ENCODE measurements at places on chromosomes 5 and 9.

- DNase-seq, result no peak
These were observed 49.2 kb upstream of the PTPRD start for GRCh38 chr9:10661994-10662393.

DNA sequence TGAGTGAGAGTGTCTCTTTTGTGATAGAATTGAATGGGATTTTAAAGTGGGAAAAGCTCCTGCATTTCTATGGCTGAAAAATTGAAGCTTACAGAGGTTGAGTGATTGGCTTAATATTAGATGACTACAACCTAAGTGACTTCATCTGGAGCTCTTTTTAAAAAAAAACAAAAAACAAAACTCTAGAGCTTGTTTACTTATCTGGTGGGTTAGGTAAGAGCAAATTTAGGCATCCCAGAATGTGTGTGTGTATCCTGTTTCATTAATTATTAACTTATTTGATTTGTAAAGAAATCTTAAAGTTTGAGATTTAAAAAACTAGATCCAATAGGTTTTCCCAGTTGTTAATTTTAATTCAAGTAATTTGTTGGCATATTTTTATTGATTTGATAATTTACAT, 60.1 kb downstream of the SCAMP1 start:
- no peak for DNase-seq

- DNase-seq, result no peak
These were observed 9.8 kb downstream of the SPIN1 start for GRCh38 chr9:88398016-88398415.

DNA sequence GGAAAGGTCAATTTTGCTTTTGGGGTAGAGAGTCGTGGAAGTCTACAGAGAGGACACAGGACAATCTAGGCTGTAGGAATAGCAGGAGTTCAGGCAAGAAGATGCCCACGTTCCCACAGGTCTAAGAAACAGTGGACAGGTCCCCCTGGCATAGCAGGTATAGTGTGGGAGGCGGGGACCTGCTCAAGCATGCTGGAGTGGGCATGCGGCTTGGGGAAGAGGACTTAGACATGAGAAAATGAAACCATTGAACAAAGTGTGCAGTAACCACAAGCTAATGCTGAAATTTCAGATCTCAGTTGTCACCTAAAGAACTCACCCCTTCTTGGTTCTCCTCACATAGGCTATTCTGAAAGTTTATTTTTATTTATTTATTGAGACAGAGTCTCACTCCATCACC, 142.8 kb upstream of the EFNA5 start:
- DNase-seq, result no peak

DNA sequence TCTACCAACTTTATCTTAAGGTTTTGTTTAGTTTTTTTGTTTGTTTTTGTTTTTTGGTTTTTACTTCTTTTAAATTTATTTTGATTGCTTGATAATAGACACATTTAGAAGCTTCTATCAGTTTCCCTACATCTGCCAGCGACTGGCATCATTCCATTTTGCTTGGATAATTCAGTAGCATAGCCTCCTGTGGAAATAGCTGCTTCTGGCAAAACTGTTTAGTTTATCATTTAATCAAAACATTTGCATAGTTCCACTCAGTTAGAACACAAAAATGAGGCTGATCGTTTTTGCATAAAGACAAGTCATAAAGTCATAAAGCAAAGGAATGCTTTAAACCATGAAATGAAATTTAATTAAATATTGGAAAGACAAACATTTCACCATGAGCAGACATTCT, 133.7 kb upstream of the NFIL3 start:
- DNase-seq, result no peak

DNA sequence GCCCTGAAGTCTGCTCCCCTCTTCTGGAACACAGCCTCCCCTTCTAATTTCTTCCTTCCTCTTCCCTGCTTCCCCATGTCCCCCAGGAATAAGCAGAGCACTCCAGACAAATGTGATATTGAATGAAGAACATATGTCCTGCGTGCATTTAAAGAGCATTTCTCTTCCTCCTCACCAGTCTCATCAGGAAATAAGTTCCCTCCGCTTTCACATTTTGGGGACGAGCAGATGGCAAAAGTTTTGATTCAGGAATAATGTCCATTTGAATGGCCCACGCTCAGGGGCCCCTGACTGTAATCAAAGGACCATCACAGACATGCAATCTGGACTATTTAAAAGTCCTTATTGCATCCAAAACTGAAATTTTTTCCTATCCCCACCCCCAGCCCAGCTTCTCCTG, 316.1 kb downstream of the CDK5RAP2 start:
- DNase-seq, result no peak

- DNase-seq, result peak; percentile 34
These were observed 689 bp downstream of the CNTRL start for GRCh38 chr9:121075251-121076036.

All from H4 (cell line).